ENCODE measurements at places on chromosomes 1 and 21.

DNA sequence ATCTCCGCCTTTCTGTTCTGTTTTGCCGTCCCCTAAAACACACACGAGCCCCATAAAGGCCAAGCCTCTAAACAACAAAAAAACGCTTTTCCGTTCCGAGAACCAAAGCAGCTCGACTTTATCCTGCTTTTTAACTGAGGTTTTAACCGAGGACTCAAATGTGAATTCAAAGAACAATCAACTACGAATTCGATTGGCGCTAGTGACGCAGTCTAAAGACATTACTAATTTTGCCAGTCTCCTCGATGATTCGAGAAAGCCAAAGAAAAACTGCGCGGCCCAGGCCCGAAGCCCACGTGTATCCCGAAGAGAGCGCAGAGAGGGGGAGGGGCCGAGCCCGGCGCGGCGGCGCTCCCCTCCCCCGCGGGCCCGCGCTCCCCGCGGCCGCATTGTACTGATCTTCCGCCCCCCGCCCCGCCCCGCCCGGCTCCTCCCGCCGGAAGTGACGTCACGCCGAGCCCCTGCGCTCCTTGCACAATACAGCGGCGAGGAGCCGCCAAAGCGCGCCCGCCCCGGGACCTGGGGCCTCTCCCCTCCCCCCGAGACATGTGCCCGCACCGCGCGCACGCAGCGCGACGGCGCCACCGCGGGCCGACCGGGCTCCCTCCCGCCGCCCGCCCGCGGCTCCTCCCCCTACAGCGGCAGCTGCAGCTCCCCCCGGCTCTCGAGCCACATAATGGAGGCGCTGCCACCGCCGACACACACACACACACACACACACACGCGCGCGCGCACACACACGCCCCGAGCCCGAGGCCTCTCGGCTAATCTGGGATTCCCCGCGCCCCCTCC lies 1.4 kb downstream of the HNRNPU start:
- peak; percentile 94 for DNase-seq

DNA sequence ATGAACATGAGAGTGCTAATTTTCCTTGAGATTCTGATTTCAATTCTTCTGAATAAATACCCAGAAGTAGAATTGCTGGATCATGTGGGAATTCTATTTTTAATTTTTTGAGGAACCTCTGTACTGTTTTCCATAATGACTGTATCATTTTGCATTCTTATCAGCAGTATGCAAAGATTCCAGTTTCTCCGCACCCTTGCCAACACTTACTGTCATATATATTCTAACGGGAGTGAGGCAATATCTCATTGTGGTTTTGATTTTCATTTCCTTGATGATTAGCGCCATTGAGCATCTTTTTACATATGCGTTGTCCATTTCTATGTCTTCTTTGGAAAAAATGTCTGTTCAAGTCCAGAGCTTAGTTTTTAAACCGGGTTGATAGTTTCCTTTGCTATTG lies 33.2 kb downstream of the VCAM1 start:
- no peak for DNase-seq

DNA sequence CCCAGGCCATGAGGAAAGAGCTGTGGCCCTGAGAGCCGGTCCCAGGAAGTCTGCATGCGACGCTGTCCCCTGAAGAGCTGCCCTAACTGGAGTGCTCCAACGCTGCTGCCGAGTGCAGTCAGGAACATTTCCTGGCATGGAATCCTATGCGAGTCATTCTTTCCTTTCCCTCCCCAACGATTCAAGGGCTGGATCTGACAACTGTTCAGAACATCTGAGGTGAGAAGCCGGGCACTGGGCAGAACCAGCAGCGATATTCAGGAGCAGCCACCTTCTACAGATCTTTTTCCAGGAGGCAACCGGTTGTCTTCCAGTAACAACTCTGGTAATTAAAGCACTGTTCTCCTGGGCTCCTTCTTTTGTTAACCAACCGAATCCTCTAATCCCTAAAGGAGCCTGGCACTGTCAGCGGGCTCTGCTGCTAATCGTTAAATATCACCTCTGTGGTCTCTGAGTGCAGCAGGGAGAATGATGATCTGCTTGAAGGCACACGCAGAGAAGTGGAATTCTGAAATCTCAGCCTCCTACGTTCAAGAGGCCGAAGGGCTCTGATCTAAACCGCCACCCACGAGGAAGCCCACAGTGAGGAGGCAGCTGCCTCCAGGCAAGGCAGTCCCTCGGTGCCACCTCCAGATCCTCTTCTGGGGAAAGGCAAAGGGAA lies 55.8 kb downstream of the SLC45A1 start:
- DNase-seq = no peak

- DNase-seq = no peak
Observed at GRCh38 chr21:33162436-33162951, 67.2 kb upstream of the IFNAR2 start.

DNA sequence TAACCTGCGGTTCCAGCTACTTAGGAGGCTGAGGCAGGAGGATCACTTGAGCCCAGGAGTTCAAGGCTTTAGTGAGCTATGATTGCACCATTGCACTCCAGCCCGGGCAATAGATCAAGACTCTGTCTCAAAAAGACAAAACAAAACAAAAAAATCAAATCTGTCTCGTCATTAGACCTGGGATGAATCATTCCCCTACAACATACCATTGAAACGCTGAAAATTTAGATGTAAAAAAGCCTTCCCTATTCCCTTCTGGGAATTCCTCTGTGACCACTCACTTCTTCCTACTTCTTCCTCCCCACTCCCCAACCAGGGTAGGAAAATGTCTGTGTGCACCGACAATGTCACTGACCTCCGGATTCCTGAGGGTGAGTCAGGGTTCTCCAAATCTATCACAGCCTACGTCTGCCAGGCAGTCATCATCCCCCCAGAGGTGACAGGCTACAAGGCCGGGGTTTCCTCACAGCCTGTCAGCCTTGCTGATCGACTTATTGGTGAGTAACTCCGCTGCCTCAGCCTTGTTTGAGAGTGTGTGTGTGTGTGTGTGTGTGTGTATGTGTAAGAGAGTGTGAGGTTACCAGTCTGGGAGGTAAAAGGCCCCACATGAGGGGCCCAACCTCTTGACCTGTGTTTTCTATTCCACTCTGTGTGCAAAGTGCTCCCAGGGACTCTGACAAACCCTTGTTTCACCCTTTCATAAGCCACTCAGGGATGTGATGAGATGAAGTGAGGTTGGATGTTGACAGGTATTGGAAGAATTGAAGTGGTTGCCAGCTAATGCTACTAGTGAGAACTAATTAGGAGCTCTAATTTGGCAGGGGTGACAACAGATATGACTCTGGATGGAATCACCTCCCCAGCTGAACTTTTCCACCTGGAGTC lies 16.3 kb upstream of the SARS1 start:
- no peak for DNase-seq

- DNase-seq = no peak
Observed at GRCh38 chr1:112710586-112710985, 3.7 kb upstream of the RHOC start.

- DNase-seq = no peak
Observed at GRCh38 chr1:180887841-180888240, 24.9 kb upstream of the KIAA1614 start.

GRCh38 chr1:160853014-160853413 lies 9.7 kb downstream of the CD244 start:
- no peak for DNase-seq

GRCh38 chr1:227428803-227429202 lies 110.5 kb upstream of the CDC42BPA start:
- no peak for DNase-seq

GRCh38 chr1:51768971-51769588 lies 109.4 kb downstream of the NRDC start:
- no peak for DNase-seq

GRCh38 chr1:35573198-35574124 lies at the start of gene TFAP2E:
TSS of gene TFAP2E (plus strand) at chr1:35573314. CDS start at chr1:35573578, 264 bp downstream.
- no peak for DNase-seq

DNA sequence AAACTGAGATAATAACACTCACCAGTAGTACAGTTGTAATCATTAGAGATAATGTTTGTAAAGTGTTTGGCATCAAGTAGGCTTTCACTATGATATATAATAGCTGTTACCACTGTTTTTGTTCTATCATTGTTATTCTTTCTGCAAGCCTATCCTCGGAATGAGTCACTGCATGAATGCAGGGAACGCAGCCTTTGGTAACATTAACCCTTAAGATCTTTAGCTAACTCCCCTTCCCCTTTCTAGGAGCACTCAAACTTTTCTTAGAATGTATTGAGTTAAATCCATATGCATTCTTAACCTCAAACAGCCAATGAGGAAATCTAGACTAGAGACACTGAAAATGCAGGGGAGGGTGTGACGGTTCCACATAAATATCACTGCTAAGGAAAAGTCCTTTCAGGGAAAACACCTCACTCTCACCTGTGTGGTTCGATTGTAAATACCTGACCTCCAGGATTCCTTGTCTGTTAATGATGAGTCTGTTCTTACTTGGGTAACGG lies 467.3 kb downstream of the SETD4 start:
- DNase-seq = no peak

DNA sequence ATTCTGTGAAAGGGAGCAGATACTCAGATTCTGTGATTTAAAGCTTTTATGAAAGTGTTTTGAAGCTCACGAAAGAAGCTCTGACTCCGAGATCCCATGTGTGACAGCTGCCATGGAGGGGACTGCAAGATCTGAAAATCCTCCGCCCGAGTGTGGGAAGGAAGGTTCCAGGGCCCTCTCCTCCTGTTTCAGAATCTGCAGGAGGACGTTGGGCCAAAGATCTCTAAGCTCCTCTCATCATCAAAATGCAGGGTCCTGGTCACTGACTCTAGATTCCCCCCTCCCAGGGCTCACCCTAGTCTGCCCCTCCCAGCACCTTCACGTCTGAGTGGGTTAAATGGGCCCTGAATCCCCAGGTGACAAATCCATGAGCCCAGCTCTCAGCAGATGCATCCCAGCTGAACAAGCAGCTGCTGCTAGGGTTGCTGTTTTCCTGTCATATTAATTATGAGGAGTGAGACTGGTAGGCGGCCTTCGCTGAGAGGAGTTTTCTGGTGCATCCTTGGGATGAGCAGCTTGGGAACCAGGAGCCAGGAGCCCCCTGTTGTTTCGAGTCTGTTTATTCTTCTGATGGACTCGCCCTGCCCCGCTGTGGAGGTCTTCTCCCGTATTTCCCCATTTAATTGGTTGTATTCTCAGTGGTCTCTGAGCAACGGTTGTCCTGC lies 402.0 kb downstream of the MATN1 start:
- DNase-seq = no peak

DNA sequence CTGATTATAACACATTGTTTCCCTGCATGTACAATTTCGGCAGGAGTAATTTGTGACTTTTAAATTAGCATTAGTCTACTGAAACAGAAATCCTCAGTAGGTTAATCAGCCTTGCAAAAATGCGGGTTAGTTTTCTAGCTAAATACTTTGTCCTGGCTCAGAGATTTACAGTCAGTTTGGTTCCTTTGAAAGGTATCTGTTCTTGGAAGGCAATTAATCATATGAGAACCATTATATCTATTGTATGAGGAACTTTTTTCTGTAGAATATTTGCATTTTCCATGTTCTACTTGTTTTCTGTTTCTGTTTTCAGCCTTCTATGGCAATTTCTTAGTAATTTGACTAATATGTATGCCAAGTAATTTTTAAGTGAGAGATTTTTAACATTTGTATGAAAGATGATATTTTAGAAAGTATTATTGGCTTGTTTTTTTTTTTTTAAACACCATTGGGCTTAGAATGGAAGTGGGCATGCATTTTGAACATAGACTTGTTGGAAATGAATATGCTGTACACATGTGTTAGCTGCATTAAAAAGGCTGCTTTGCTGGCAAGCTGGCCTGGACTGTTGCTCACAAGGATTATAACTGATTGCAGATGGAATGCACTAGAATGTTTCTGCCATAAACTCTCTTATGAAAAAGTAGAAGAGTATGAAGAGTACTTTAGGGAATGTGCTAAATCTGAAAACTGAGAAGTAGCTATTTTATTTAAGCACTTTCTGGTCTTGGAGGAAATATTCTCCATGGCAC lies 26.2 kb downstream of the KIF1B start:
- no peak for DNase-seq

DNA sequence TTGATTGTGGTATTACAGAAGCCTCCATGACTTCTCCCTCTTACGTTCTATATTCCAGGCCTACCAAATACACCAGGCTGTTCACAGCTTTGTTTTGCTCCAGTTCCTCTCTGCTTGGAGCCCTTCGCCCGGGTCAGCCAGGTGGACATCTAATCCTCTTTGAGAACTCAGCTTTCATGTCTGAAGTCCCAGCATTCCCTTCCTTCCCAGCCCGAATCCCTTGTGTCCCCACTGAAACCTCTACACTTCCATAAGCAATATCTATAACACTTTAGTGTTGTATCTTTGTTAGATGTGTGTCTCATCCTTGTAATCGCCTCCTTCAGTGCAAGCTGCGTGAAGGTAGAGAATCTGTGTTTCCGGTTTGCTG lies 1.9 kb downstream of the RNF11 start:
- no peak for DNase-seq

DNA sequence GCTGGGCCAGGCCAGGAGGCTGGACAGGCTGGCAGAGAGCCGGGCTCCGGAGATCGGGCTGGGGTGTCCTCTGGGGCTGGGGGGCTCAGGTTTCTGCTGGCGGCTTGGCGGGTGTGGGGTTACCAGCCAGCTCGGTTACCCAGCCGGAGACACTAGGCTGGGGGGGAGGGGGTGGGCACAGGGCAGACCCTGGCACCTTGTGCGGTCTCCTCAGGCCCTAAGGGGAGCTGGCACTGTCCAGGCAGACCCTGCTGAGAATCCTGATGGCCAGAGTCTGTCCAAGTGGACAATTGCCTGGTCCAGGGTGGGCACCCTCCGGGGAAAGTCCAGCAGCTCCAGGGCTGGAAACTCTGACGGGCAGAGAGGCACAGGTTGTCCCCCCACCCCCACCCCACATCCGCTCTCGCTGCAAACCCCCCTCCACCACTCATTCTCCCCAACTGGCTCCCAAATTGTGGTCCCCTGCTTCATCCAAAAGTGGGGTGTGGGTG lies 6.7 kb downstream of the ZBTB7B start:
- no peak for DNase-seq

DNA sequence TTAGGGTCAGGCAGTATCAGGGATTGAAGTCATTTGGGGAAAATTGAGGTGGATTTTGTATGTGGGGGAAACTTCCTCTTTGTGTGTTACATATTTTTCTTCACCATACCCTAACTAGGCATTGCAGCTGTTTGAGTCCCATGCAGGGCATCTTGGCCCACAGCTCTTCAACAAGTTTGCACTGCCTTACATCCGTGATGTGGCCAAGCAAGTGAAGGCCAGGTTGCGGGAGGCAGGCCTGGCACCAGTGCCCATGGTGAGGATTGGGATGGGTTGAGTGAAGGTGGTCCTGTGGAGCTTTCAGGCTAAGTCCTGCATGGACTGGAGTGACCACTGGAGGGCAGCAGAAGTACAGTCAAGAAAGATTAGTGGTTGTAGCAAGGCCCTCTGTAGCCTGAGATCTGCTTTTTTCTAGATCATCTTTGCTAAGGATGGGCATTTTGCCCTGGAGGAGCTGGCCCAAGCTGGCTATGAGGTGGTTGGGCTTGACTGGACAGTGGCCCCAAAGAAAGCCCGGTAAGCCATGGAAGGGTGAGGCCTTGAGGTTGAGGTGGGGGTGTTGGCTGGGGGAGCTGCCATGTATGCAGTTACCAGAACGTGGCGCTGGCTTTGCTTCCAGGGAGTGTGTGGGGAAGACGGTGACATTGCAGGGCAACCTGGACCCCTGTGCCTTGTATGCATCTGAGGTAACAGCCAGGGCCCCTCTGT lies 2.4 kb downstream of the UROD start:
- DNase-seq = peak; percentile 53

- DNase-seq = no peak
Observed at GRCh38 chr1:115654125-115654524, 12.4 kb downstream of the VANGL1 start.
